ENCODE measurements at places on chromosomes 2 and 18.

GRCh38 chr2:22557406-22557805 lies 827.6 kb upstream of the KLHL29 start:
- DNase-seq, result no peak

- no peak for DNase-seq
Measured at GRCh38 chr18:24273596-24273995, 124.0 kb downstream of the OSBPL1A start.

DNA sequence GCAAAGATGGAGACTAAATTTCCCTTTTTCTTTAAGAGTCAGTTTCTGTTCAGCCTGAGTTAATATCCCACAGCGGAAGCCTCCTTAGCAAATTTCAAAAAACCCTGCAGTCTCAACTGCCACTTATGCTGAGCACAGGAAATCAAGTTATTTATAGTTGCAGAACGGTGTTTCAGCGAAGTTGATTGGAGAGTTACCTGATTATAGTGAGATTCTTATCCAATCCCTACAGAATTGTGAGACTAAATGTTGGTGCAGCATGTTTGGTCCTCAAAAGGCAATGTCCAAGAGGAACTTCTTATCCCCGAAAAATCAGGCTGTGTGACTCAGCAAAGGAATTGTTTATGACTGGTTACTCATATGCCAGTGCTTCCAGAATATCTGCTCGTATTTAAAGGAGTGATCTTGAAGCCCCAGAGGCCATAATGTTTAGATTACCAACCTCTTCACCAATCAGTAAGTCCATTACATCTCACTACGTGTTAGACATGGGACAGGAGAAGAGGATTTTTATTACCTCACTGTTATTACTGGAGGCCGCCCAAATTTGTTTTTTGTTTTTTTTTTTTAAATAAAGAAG lies 67.9 kb downstream of the LRRFIP1 start:
- no peak for DNase-seq

DNA sequence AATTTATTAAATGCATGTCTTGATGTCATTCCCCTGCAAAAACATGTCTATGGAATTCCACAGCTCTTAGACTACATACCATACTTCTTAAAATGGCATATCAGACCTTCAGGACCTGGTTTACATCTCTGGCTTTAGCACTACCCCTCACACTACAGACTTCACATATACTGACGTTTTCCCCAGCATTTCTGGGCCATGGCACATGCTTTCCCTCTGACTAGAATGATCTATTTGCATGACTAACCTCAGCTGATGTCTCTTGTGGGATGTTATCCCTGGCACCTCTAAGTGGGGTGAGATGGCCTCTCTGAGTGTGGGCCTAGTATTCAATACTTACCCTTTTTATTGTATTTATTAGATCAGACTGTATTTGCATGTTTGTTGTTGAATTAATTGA lies 381.6 kb downstream of the ERBB4 start:
- no peak for DNase-seq

- DNase-seq, result no peak
Measured at GRCh38 chr18:22189449-22190166, 20.2 kb downstream of the GATA6 start.

- DNase-seq, result no peak
Measured at GRCh38 chr2:233075966-233076339, 15.8 kb downstream of the INPP5D start.

GRCh38 chr18:32911660-32912284 lies 138.9 kb upstream of the KLHL14 start:
- DNase-seq, result no peak

- no peak for DNase-seq
Measured at GRCh38 chr2:69099541-69099940, 86.6 kb downstream of the ANTXR1 start.

DNA sequence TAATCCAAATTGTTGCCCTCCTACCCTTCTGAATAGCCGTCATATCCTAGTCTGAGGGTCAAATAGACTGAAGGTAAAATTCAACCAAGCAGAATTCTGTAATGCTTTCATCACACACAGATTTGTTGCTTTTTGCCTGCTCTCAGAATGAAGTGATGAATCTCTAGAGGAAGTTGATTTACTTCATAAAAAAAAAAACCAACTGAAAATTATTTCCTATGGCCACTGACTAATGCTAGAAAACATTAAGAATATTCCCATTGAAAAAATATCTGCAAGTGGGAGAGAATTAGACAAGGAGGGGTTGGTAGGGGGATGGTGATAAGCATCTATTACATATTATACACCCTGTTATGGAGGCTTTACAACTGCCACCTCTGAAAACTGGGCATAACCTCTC lies 2.3 kb upstream of the IL1RL2 start:
- DNase-seq, result no peak

DNA sequence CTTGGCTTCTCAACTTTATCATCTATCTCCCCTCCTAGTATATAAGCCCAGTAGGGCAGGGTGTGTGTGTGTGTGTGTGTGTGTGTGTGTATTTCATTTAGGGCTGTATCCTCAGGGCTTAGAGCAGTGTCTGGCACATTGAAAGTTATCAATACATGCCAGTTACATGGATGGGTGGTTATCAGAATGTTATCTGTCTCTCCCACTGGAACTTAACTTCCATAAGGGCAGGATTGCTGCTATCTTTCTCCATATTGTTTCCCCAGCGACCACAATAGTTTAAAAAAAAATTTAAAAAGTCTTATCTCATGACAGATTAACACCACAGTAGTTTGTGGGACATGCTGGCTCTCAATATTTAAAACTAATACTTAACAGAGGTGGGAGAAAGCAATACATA lies 488.9 kb downstream of the PLCL1 start:
- DNase-seq, result no peak

DNA sequence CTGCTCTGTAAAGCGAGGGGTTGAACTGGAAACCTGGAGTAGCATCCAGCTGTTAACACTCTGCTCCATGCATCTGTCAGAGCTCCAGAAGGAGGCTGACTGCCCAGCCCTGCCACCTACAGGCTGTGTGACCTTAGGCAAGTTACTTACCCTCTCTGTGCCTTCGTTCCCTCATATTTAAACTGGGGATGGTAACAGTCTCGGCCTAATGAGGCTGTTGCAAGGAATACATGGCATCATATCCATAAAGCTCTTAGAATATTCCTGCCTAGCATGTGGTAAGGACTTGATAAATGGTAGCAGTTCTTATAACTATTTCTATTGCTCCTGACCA lies 80.6 kb downstream of the LRRFIP1 start:
- DNase-seq, result no peak

- DNase-seq, result no peak
Measured at GRCh38 chr18:63042351-63042750, 277.2 kb downstream of the BCL2 start.

DNA sequence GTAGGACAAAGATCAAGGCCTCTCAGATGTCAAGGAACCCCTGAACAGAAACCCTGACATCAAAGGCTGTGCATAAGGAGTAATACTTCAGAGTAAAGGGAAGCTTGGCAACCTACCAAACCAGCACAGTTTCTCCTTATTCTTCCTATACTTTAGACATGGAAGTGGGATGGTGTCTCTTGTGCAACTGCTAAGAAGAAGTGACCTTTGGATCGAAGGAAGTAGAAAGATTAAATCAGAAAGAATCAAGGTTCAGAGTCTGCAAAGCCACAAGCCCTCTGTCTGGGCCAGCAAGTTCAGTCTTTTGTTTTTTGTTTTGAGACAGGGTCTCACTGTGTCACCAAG lies 66.2 kb upstream of the SLC39A10 start:
- no peak for DNase-seq

DNA sequence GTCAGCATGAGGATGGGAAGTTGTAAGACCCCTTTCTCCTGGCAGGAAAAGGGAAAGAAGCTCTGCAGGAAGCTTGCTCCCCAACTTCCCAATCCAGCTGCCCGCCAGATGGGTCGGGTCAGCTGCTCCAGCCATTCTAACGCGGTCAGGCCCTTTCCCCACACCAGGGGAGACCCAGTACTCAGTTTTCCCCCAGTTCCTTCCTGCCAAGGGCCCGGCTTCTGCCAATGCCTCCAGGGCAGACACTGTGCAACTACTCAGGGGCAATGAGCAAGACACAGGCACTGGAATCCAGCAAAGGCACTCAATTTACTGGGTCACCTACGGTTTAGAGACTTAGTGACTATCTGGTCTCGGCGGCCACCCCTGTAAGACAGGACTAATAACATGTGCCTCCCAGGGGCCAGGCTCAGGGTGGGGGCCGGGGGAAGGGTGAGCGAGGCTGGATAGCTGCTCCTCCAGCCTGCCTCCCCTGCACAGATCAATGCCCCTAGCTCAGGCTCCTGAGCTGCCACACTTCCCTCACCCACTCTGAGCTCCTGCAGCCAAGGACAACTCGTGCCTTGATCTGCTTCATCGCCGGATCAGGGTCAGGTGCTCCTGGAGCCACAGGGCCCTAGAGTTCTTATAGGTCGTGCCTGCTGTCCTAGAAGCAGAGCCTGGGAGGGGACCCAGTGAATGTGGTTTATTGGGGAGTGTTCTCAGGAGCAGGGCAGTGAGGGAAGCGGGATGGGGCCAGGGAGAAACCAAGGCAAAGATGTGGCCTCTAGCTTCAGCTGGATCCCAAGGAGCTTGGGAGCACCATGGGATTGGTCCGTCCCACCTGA lies 171.1 kb downstream of the ZFP36L2 start:
- no peak for DNase-seq

GRCh38 chr2:240462707-240463273 lies 27.3 kb downstream of the GPC1 start:
- no peak for DNase-seq

GRCh38 chr2:35790292-35790691 lies 565.3 kb upstream of the CRIM1 start:
- no peak for DNase-seq

GRCh38 chr2:237319086-237319820 lies 94.7 kb downstream of the COL6A3 start:
- no peak for DNase-seq

DNA sequence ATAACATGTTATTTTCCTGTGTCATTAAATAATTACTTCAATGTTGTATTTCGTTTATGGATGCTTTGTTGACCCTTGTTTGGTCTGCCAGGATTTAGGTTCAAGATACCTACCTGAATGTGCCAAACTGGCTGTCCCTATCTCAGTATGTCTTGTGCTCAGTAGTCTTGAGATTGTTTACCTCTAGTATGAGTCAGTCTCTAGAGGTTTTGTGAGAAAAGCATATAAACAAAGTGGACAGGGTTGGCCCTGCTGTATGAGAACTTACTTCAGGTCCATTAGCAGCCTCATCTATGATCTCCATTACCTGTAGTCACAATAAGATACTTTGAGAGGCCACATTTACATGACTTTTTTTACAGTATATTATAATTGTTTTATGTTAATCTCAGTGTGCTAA lies 17.8 kb downstream of the DDX18 start:
- no peak for DNase-seq

- no peak for DNase-seq
Measured at GRCh38 chr2:226669905-226670304, 129.7 kb downstream of the IRS1 start.

GRCh38 chr2:21217442-21217841 lies 93.7 kb downstream of the TDRD15 start:
- no peak for DNase-seq

GRCh38 chr2:172225786-172226185 lies 123.1 kb upstream of the DLX2 start:
- DNase-seq, result no peak

GRCh38 chr18:2515908-2516625 lies 55.2 kb downstream of the METTL4 start:
- no peak for DNase-seq

DNA sequence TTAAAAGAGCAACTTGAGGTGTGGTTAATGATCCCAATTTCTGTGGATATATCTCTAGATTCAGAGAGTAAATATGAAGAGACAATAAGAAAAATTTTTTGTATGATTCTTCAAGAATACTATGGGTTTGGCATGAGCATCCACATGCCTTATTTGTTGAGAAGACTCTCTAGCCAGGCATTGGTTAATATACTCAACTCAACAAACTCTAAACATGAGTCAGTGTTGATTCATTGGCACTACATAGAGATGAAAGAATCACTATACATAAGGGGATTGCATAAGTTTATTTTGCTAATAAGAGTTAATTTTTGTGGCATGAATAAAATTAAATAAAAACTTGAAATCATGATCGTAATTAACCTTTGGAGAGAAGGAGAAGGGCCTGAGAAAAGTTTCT lies 930.2 kb upstream of the LRRTM1 start:
- DNase-seq, result no peak

- no peak for DNase-seq
Measured at GRCh38 chr2:218997731-218998130, 4.5 kb upstream of the CRYBA2 start.

- DNase-seq, result no peak
Measured at GRCh38 chr2:156423674-156424282, 12.4 kb upstream of the GPD2 start.

GRCh38 chr2:8437949-8438400 lies 243.9 kb upstream of the ID2 start:
- DNase-seq, result no peak

DNA sequence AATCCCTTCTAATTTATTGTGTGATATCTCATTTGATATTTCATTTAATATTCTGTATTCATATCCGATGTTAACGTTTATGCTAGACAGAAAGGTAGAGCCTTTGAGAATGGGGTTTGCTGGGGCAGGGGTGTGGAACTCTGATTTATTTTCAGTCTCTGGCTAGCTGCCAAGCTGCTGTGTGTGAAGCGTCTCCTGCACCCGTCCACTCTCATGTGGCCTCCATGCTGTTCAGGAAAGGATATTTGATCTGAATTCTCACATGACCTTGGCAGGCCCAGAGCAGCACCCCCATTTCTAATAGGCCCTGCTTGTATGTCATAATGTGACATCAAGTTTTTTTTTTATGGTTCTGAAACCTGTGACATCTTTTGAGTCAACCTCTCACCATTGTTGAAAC lies 1.6 kb downstream of the IL1R1 start:
- DNase-seq, result no peak

GRCh38 chr2:198371921-198372543 lies 567.6 kb downstream of the PLCL1 start:
- DNase-seq, result no peak

DNA sequence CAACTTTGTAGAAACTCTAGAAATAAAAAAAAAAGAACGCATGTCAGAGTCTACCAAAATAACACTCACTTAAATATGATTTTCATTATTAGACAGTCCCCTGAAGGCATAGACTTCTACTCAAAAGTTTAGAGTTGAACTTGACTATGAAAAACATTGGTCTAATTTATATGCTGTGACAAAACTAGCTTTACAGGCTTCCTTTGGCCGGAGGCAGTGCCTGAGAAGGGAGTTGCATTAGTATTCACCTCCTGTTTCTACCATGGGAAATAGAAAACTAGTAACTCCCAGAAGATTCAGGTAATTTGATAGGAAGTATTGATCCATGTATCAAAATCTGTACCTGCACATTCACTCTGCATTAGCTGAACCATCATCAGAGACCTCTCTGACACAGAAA lies 163.4 kb upstream of the NOSTRIN start:
- DNase-seq, result no peak
